ENCODE measurements at places on chromosomes 2 and 18.

DNA sequence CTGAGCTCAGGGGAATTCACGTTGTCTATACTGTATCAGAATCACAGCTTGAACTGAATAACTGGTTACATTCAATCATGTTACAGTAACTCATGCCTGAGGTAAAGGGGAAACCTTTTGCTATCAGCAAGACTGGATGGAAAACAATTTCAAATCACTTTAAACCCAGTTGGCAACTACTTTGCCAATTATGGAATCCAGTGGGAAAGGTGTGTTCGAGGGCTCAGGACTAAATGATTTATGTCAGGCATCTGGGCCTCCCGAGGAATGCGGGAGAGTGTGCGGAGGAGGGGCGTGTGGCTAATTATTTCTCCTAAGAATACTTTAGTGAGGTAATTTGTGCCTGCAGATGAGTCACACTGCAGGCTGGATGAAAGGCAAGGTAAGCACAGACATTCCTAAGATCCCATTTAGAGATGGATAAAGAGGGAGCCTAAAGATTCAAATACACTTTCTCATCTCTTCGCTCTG is 100.1 kb downstream of the HRH4 start:
- no peak for DNase-seq

DNA sequence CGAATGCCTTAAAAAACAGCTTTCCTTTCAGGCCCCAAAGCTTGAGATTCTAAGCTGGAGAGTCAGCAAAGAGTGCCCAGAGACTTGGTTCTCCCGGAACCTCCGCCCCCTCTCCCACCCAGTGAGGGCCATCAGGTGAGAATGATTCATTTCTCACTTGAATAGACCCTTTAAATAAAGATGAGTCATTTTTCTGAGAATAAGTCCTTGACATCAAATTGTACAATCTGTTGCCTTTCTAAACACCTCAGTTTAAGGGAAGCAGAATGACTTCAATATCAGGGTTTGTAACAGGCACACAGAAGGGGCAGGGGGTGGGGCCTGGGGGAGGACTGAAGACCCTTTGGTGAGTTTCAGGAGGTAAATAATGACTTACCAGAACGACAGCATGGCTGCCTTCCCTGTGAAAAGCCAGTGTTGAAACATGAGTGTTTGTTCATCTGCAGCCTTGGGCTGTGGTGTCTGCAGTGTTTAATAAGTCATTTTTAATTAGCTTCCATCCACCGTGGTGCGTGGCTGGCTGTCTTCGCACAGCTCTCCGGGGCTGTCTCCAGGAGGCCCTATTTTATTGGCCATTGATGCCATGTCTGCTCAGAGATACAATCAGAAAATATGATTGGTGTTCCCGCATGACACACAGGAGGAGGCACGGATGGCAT is 134.9 kb upstream of the ZNF236 start:
- DNase-seq, result no peak

DNA sequence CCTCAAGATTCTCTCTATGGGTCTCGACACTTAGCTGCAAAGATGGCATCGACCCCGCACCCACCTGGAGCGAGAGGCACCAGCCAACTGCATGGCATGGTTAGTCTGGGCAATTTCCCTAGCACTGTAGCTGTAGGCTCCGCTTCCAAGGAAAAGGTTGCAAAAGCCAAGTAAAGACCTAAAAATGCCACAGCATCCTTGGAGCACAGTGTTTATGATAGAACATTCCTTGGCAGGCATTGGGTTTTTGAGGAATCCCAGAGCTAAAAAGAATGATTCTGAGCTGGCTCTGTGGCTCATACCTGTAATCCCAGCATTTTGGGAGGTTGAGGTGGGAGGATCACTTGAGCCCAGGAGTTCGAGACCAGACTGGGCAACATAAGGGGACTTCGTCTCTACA is 22.9 kb downstream of the QPCT start:
- no peak for DNase-seq

DNA sequence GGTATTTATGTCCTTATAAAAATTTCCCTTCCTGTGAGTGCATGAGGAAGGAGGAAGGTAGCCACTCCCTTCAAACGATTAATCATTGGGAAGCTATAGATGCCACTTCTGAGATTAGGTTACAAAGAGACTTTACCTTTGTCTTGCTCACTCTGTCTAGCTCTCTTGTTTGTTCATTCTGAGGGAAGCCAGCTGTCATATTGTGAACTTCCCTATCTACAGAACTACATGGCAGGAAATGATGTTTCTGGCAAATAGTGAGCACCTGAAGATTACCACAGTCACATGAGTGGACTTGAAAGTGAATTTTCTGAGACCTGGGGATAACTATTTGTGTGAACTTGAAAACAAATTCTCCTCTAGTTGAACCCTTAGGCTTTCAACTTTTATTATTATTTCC is 776.8 kb downstream of the CCDC85A start:
- no peak for DNase-seq

DNA sequence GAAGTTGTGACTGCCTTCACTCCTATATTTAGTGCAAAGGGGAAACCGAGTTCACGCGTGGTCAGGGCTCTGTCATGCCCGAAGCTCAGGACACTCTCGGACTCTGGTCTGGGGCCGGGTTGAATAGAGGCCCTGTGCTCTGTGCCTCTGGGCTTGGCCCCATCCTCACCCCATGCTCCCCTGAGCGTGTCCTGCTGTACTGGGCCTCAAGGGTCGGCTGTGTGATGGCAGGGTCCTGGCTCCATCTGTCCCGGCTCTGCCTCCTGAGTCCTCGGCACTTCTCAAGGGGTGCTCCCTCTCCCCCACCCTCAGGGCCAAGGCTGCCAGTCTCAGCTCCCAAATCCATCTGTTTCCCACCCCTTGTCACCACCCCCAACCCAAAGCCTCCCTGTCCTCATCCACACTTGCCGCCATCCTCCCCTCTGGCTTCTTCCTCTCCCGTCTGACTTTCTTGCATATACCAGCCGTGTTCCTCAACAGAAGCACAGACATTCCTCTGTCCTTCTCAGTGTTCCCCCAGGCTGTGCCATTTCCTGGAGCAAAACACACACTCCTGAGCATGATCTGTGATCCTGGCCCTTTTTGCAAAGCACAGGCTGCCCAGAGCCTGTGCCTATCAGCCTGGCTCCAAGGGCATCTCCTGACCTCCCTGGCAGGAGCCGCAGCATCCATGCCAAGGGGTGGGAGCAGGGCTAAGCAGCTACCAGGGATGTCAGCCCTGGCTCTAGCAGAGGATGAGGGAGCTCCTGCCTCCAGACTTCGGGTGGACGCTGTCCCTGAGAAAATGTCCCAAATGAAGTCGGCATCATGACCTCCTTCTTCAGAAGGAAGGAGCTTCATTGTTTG is 64.2 kb upstream of the OTOS start:
- no peak for DNase-seq

GRCh38 chr18:11304928-11305327 is 155.6 kb upstream of the PIEZO2 start:
- no peak for DNase-seq

DNA sequence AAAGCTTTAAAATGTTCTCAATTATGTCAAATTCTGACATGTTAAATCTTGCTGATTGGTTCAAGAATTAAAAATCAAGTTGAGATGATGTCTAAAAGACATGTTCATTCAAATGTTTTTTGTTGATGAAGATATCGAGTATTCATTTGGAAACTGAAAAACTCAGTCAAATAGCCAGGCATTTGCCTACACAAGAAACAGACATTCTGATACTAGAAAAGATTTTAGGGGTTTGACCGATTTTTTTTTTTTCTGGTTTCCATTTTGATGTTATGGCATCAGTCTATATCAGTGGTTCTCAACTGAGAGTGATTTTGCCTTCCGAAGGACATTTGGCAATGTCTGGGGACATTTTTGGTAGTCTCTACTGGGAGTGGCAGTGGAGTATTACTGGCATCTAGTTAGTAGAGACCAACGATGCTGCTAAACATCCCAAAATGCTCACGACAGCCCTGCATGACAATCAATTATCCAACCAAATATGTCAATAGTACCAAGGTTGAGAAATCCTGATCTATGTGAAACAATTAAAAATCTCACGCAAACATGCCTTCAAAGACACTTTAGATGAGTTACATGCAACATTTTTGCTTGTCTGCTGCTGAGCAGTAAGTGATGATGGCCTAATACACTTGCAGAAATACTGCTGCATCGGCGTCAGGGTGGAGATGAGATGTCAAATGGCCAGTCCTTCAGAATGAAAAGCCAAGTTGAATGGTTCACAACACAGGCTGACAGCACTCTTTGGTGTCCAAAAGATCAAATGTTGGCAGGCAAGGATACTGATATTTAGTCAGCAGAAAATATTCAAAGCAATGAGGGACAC is 12.5 kb downstream of the RASGRP3 start:
- no peak for DNase-seq

DNA sequence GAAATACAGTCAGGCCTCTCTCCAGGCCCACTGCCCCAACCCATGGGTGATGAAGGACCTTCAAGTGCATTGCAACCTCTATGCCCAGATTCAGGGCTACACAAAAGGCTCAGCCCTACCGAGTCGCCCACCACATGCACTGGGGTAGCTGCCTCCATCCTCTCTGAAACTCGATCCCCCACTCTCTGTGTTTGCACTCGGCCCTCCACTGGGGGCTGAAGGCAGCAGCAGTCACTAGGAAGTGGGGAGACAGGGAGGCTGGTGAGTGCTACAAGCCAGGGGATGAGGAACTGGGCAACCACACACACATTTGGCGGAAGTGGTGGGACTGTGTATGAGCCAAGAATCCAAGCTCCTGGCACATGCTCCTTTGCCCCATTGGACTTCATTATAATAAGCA is 94.6 kb downstream of the CERS6 start:
- peak; percentile 7 for DNase-seq

DNA sequence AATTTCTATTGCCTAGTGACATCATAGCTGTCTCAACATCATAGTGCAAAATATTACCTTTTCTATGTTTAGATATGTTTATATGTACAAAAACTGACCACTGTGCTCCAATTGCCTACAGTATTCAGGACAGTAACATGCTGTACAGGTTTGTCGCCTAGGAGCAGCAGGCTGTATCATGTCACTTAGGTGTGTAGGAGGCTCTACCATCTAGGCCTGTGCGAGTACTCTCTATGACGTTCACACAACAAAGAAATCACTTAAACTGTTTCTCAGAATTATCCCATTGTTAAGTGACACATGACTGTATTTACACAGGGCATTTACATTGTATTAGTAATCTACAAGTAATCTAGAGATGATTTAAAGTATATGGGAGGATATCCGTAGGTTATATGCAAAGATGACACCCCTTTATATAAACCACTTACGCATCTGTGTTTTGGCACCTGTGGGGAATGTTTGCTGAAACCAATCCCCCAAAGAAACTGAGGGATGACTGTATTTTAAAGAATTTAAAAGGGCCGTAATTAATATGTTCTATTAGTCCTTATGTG is 24.7 kb downstream of the IL1R2 start:
- no peak for DNase-seq

GRCh38 chr2:158724803-158725381 is 70.2 kb upstream of the DAPL1 start:
- no peak for DNase-seq

- no peak for DNase-seq
These were observed 683.0 kb downstream of the SLC4A3 start for GRCh38 chr2:220310451-220310861.

DNA sequence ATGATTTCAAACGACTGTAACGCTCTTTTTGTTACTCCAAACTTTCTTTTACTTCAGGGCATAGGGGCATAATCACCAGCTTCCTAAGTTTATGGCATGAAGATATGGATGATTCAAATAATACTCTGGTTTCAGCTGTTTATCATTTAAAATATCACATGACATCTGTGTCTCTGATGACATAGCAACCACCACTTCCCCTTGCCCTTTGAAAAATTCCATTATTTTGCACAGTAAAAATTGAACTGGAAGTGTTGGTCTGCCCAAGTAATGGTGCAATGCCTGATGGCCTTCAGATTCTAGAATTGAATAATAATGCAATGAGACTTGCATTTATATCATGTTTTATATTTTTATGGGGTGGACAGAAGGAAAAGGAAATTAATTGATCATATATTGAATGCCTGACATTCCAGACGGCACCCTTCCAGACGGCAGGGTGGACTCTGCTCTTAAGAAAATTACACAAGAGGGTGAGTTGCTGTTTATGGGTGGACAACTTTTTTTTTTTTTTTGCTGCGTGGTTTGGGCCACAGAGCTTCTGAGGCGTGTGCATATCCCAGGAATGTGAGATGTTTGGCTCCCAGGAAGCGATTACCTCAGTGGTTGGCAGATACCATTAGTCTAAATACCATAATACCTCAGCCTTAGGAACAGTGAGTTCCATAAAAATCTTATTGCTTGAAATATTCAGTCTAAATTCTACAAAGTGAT is 101.7 kb upstream of the ZNF521 start:
- no peak for DNase-seq

GRCh38 chr18:63730773-63731172 is 28.0 kb downstream of the SERPINB11 start:
- no peak for DNase-seq

GRCh38 chr2:237935740-237936452 is 30.9 kb upstream of the UBE2F start:
- no peak for DNase-seq

DNA sequence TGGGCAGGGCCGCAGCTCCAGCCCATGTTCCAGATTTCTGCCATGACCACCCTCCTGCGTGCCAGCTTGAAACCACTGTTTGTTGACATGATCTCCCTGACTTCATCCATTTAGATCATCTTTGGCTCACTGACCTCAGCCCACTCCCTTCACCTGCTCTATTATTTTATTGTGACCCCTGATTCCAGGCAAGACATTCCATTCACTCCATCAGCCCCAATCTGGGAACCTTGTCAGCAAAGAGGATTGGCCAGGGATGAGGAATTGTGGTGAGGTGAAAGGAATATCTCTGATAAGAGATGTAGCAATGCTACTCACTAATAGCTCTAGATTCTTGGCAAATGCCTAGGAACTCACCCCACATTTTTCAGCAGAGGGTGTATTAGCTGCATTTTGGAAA is 174.2 kb downstream of the TMEM247 start:
- DNase-seq, result no peak

DNA sequence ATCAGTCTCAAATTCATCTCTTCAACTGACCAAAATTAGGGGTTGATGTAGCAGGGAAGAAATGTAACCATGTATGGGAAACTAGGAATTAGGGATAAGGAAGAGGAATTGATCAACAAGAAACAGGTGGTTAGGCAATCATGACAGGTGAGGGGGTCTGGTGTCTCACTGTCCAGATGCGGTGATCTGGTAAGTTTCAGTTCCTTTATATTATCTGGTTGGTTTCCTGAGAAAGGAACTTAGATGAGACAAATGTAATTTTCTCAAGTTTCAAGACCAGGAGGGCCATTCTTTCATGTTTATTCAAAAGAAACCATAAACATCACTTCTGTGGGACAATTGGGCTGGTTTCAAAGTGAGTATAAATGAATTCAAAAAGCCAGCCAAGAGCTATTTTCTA is 306.2 kb upstream of the KCNJ3 start:
- no peak for DNase-seq

GRCh38 chr2:230346465-230346864 is 19.5 kb downstream of the SP140L start:
- no peak for DNase-seq
